CD4-positive, alpha-beta T cell treated with Interleukin-17A for 1 hour (primary cell): ENCODE measurements at places on chromosomes 2 and 18.
A peak's percentile ranks its signal among the peaks of the same experiment; 100 is the strongest.

- peak; percentile 56 for DNase-seq
Observed at GRCh38 chr2:219689676-219690628, 62.5 kb downstream of the SLC4A3 start.

DNA sequence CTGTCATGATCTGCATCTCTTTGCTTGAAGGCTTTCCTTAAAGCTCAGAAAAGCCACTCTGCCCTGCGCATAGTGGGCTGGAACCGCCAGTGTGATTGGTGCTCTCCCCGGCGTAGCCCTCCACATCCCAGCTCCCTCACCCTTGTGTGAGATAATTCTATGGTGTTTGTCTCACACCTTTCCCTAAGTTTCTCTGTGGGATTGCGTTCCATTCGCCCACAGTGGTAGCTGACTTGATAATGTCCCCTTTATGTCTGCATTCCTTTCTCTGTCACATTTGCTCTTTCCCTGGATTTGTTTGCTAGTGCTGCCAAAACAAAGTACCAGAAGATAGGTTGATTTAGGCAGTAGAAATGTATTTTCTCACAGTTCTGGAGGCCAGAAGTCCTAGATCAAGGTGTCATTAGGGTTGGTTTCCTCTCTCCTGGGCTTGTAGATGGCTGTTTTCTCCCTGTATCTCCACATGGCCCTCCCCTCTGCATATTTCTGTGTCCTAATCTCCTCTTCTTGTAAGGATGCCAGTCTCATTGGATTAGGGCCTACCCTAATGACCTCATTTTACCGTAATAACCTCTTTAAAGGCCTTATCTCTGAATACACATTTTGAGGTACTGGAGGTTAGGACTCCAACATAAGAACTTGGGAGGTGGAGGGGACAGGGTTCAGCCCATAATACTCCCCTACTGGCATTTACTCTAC lies 7.4 kb upstream of the TMEM87B start:
- no peak for DNase-seq

DNA sequence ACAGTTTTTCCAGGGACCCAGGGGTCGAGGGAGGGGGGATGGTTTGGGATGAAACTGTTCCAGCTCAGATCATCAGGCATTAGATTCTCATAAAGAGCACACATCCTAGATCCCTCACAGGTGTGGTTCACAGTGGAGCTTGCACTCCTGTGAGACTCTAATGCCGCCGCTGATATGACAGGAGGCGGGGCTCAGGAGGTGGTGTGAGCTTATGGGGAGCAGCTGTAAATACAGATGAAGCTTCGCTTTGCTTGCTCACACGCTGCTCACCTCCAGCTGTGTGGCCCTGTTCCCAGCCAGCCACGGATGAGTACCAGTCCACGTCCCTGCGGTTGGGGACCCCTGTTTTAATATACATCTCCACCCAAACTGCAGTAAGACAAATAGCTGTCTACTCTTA lies 204.2 kb downstream of the AGAP1 start:
- DNase-seq, result no peak

DNA sequence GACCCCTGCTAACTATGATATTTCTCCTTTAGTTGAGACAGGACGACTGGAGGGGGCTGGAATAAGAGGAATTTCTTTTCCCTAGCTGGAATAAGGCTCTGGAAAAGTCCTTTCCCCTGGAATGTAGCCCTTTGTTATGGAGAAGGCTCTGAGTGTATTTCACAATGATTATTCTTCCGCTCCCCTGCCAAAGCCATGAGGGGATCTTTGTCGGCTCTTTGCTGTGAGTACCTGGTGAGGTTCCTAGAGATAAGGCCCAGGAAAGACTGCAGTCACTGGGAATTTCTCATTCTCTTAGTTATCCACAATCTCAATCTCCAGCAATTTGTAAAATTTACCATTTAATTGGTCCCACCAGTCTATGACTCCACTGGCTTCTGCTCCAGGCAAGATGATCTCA lies 340.2 kb upstream of the HNRNPA3 start:
- DNase-seq, result no peak

GRCh38 chr2:195003881-195004471 lies 653.0 kb upstream of the SLC39A10 start:
- no peak for DNase-seq

DNA sequence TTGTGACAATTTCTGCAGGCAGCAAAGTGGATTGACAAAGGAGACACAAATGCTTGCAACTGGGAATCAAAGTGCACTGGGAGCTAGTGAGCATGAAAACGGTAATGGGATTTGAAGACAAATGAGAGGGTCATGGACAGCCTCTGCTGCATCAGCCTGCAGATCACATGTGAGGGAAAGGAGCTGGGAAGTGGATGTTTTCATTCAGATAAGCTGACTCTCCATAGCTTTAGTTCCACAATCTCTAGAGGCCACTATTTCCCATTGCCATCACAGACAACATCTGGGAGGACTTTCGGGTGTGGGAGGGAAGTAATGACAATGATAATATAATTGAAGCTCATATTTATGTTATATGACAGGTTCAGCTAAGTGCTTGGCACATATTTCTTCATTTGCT lies 28.4 kb downstream of the ADCYAP1 start:
- DNase-seq, result no peak

GRCh38 chr2:127569666-127570065 lies 34.2 kb downstream of the MYO7B start:
- DNase-seq, result no peak

GRCh38 chr2:232126301-232127099 lies 165.0 kb downstream of the DIS3L2 start:
- DNase-seq, result no peak

DNA sequence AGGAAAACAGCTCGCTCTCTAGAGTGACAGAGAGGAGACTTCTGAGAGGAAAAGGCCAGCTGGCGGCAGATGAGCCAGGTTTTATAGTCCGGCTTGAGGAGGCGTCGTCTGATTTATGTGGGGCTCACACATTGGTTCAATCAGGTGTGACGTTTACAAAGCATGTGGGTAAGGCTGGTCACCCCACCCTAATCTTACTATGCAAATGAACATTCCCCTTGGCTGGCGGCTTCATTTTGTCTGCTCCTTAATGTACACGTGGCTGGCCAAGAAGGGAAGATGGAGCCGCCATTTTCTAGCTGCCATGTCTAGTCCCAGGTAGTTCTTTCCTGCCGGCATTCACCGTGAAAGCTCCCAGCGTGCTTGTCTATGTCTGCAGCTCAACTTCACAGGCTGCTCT lies 299.1 kb upstream of the SPRED2 start:
- DNase-seq, result no peak

- DNase-seq, result no peak
Observed at GRCh38 chr2:122856696-122857095, 1101.2 kb downstream of the TSN start.

DNA sequence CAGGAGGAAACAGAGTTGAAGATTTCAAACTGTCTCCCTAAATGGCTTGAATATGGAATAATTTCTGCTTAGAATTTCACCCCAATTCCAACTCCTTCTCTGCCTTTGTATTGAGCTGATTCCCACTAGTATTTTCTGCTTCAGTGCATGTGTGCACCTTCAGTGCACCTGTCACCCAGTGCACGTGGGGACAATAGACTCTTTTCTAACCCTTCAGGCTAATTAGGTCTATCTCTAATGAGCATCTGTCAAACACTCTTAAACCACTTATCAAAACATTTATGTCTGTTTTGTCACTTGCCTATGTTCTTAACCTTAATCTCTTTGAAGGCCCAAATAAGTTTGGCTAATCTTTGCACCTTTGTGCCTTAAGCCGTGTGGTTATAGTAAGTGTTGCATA lies 232.0 kb upstream of the NETO1 start:
- DNase-seq, result no peak

DNA sequence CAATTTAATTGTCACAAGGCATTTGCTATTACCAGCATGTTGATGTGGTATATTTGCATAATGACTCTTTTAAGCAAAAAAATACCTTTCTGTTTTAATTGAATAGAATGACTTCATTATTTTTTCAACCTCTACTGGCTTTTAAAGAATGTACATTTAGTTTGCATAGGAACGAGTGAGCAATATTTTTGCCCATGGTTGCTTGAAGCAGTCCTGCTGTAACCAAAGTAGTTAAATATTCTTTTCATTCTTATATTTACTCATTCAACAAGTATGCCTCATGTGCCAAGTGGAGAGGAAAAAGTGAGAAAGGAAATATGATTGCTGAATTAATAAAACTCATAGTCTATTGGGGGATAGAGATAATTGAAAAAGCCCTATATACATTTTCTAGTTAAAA lies 184.7 kb downstream of the DSEL start:
- no peak for DNase-seq

DNA sequence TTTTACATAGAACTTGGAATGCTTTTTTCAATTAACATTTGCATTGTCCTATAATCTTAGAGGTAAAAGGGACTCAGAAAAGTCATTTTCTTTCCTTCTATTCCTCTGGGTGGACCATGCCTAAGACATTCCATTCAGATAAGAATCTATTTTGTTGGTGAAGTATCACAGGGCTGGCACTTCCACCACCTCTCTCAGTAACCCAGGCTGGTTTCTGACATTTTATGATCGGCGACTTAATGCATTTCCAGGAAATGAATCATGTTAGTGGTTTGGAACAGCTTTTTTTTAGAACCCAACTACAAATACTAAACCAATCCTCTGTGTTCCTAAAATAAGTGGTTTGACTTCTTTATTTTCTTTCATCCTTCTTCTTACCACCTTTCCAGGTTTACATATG lies 27.0 kb downstream of the GAD1 start:
- DNase-seq, result no peak

DNA sequence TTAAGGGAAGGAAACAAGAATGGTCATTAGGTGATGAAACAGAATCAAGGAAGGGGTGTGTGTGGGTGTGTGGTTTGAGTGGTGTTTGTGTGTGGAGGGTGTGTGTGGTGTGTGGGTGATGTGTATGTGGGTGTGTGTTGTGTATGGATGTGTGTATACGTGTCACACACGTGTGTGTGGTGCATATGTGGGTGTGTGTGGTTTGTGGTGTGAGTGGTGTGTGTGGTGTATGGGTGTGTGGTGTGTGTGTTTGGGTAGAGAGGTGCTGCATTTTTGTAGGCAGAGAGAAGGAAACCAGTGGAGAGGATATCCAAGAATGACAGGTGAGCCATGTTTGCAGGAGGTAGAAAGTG lies 1.1 kb upstream of the CEP192 start:
- peak; percentile 59 for DNase-seq

GRCh38 chr2:68371581-68371980 lies 6.5 kb downstream of the PLEK start:
- DNase-seq, result peak; percentile 47
